ENCODE measurements at places on chromosomes 5 and 9. TPM values are rescaled to one million over a fixed set of nuclear protein-coding genes. Genes with fewer than 3 reads are reported as not detected.

Gene NEUROG1
- total RNA-seq, result not detected

Gene TMEM267
- total RNA-seq, result 17.7 TPM

Gene LCN10
- total RNA-seq, result not detected

GRCh38 chr9:126217797-126218196 lies 108.8 kb upstream of the MVB12B start:
- DNase-seq, result no peak

GRCh38 chr5:159051421-159052282 lies 48.1 kb downstream of the EBF1 start:
- no peak for DNase-seq

- no peak for DNase-seq
Measured at GRCh38 chr9:84791643-84792042, 122.1 kb downstream of the NTRK2 start.

Gene ARRDC3
- 50.6 TPM for total RNA-seq

- DNase-seq, result no peak
Measured at GRCh38 chr5:143237664-143238063, 165.8 kb downstream of the NR3C1 start.

- DNase-seq, result no peak
Measured at GRCh38 chr5:41406936-41407335, 103.5 kb downstream of the PLCXD3 start.

DNA sequence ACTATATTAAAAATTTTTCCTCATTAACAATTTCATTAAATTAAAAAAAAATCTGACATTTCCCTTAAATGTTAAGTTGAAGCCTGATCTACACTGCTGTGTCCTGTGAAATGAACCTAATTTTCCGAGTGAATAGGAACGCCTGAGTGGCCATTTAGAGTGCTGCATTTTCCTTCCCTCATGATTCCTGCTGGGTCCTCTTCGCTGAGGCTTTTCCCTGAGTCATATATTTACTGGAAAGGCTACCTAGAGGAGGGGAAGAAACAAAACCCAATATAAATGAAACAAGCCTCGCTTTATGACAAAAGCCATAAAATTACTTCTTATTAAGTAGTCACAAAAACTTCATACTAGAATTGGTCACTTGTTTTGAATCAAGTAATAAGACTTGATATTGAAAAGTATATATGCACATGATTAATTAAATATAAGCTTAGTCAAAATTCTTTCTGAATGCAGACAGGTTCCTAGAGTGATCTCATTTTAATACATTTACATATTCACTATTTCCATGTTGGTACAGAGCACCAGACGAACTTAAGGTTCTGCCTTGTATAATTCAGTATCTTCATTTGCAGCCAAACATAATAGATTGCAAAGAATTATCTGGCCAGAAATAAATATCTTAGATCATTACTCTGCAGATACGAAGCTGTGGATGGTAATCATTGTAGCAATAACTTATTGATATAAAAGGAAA lies 6.3 kb upstream of the ISCA1 start:
- no peak for DNase-seq
